HepG2 (cell line): ENCODE measurements at places on chromosomes 2 and 18. TPM values are rescaled to one million over a fixed set of nuclear protein-coding genes. Genes with fewer than 3 reads are reported as not detected.

GRCh38 chr2:222688917-222689316 lies 17.5 kb downstream of the MOGAT1 start:
- H3K27me3 ChIP-seq: no peaks in the 10 kb centered on the region
- H3K27ac ChIP-seq: no peak overlapping the region
- no peaks in the 10 kb centered on the region for H3K36me3 ChIP-seq
- DNase-seq: no peak
- H3K4me1 ChIP-seq: peaks cover 13% of the 10 kb centered on the region

DNA sequence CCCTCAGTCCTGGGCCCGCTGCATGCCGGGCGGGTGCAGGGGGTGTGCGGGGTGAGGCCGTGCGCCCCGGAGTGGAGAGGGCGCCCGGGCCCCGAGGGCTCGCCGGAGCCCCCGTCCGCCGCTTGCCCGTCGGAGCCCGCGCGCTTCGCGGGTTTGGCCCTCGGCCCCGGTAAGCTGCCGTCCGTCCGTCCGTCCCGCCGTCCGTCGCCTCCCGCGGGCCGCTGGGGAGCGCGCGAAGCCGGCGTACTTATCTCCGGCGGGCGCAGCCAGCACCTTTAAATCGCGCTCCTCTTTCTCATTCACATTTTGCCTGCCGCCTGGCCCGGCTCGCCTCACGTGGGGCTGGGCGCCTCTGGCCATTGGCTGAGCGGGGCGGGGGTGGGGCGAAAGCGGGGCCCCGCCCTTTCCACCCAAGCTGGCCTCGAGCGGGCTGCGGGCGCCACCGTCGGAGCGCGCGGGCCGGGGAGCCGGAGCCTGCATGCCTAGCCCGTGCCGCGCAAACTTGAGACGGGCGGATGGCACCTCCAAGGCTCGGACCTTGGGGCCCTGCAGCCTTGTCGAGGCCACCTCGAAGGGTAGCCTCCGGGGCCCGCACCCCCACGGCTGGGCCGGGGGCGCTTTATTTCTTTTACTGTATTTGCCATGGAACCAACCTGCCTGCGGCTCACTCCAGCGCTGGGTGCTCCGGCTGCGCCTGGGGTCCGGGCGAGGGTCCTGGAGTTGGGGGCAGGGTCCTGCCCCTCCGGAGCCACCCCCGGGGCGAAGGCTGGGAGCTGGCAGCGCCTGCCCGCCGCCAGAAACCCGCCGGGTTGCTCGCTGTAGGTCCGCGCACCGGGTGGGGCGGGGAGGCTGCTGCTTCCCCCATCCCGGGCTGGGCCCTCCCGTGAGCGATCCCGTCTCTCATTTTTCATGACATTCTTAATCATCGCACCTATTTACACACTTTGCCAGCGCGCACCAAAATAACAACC lies at the start of gene GBX2:
Gene GBX2, minus strand, starts transcription at position 277 of the 971 bp plus-strand sequence. CDS start 415 bp downstream, outside the sequence.
- peak within 1 kb of the TSS; percentile 53 for H3K4me3 ChIP-seq
- H3K4me1 ChIP-seq: peaks cover 19% of the 10 kb centered on the region
- H3K27ac ChIP-seq: no peak within 1 kb of the TSS

- no peaks in the 10 kb centered on the region for H3K27me3 ChIP-seq
- H3K4me3 ChIP-seq: no peak overlapping the region
- no peak overlapping the region for H3K27ac ChIP-seq
- DNase-seq: no peak
- peaks cover 10% of the 10 kb centered on the region for H3K36me3 ChIP-seq
These were observed 24.2 kb upstream of the ARMC9 start for GRCh38 chr2:231174211-231174651.

DNA sequence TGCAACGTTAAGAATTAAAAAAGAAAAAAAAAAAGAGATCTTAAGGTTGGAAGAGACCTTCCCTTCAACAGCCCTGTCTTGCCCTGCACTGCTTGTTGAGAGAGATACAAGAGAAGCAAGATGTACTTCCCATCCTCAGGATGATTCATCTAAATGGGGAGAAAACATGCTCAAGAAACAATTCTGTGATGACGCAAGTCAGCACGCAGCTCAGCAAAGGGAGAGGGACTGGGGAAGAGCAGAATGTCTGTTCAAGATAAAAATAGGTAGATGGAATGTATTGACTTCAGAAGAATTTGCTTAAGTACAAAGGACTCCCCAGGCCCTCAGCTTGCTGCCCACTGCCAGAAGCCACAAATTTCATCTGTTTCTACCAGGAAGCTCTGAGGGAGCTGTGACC lies 198.2 kb upstream of the SPRED2 start:
- no peaks in the 10 kb centered on the region for H3K27me3 ChIP-seq
- no peak overlapping the region for H3K27ac ChIP-seq
- H3K36me3 ChIP-seq: no peaks in the 10 kb centered on the region
- no peak for DNase-seq
- no peaks in the 10 kb centered on the region for H3K4me1 ChIP-seq
- no peak overlapping the region for H3K4me3 ChIP-seq

GRCh38 chr2:134370655-134371445 lies 117.0 kb downstream of the MGAT5 start:
- no peak overlapping the region for H3K27ac ChIP-seq
- no peaks in the 10 kb centered on the region for H3K27me3 ChIP-seq
- no peak overlapping the region for H3K4me3 ChIP-seq
- peaks cover 23% of the 10 kb centered on the region for H3K4me1 ChIP-seq
- DNase-seq: no peak

DNA sequence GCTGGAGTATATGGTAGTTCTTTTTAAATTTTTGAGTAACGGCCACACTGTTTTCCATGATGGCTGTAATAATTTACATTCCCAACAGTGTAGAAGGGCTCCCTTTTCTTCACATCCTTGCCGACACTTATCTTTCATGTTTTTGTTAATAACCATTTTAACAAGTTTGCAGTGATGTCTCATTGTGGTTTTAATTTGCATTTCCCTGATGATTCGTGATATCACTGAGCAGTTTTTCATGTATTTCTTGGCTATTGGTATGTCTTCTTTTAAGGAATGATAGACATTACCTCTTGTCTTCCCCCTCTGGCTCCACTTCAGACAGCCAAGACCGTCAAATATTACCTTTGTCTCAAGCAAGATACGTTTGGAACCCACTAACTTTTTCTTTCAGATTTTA lies 371.1 kb upstream of the NRP2 start:
- H3K4me3 ChIP-seq: no peak overlapping the region
- DNase-seq: no peak
- H3K27me3 ChIP-seq: no peaks in the 10 kb centered on the region
- no peaks in the 10 kb centered on the region for H3K4me1 ChIP-seq
- no peak overlapping the region for H3K27ac ChIP-seq

- H3K27ac ChIP-seq: no peak overlapping the region
- DNase-seq: no peak
- H3K27me3 ChIP-seq: no peaks in the 10 kb centered on the region
- H3K4me1 ChIP-seq: no peaks in the 10 kb centered on the region
These were observed 526.3 kb upstream of the LRRTM1 start for GRCh38 chr2:80830891-80831290.

- H3K27me3 ChIP-seq: peaks cover 18% of the 10 kb centered on the region
- no peak overlapping the region for H3K27ac ChIP-seq
- no peaks in the 10 kb centered on the region for H3K36me3 ChIP-seq
- no peak for DNase-seq
These were observed 29.7 kb upstream of the GPC1 start for GRCh38 chr2:240405684-240406313.

The PJVK gene
- polyA plus RNA-seq: 2.6 and 3.0 TPM in 2 replicates

DNA sequence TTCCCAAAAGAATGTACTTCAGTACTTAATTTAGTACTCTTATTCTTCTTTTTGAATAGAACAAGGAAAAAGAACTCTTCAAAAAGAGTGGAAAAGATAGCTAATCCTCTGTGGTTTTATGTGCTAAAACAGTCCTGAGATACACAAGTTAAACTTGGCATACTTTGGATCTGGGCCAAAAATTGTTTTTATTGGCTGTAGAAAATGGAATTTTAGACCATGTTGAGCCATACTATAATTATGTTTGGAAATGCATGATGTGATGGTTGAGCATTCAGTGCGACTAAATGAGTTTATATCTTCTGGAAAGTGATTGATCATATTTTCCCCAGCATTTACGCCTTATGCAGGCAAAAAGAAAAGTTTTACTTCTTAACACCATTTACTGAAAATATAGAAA lies 18.0 kb upstream of the PDE1A start:
- no peaks in the 10 kb centered on the region for H3K36me3 ChIP-seq
- H3K27me3 ChIP-seq: no peaks in the 10 kb centered on the region
- H3K4me3 ChIP-seq: no peak overlapping the region
- DNase-seq: no peak

GRCh38 chr2:120360307-120360855 lies 14.4 kb downstream of the INHBB start:
- no peak for DNase-seq
- peaks cover 15% of the 10 kb centered on the region; the same call in 1 of the 2 replicates for H3K27me3 ChIP-seq
- no peak overlapping the region for H3K4me3 ChIP-seq
- no peaks in the 10 kb centered on the region for H3K4me1 ChIP-seq

DNA sequence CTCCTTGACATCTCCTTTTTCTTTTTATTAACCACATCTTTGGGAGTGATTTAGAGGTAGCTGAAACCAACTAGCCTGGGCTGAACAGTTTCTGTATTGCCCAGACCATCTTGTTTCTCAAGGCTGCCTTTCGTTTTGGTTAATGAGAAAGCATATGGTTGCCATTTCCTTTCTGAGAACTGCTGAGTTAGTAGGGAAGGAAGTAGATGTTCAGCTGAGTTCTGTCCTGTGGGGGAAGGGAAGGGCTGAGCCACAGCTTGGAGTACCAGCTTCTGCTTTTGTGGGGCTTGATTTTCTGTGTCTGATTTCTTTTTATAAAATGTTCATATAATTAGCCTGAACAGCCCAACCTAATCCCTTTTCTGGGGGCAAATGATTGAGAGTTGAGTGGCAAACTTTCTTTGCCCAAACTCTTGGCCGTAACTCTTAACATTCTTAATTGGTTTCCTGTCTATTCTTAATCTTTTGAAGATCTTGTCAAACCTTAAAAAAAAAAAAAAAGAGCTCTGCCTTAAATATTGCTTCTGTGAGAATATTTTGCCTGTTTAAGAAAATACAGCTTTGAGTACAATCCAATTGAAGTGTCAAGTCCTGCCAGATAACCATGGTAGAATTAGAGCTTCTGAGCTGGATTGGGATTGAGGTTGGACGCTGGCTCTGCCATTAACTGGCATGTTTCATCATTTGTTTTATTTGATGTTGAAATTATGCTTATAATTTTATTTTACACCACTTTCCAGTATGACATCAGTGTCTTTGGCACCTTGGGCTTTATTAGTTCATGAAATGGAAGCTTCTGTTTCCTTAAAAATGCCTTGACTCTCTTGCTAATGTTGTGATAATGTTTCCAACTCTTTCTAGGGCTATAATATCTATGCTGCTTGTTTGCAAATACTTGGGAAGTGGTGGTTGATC lies 1.9 kb upstream of the NABP1 start:
- peaks cover 34% of the 10 kb centered on the region for H3K4me1 ChIP-seq
- H3K27ac ChIP-seq: no peak overlapping the region
- no peaks in the 10 kb centered on the region; the same call in 2 of the 3 replicates for H3K27me3 ChIP-seq
- no peaks in the 10 kb centered on the region for H3K36me3 ChIP-seq
- DNase-seq: no peak
- no peak overlapping the region for H3K4me3 ChIP-seq

The CAVIN2 gene
- 28.1 and 38.8 TPM in 2 replicates for polyA plus RNA-seq

The LYG1 gene
- polyA plus RNA-seq: 2.9 and 3.4 TPM in 2 replicates

The DLX1 gene
- 0.69 and 0.86 TPM in 2 replicates for polyA plus RNA-seq
